Hematopoietic multipotent progenitor cell treated with erythropoietin and hydrocortisone succinate and interleukin-3 and kit ligand, for 8 days (in vitro differentiated cells): ENCODE measurements at places on chromosomes 7 and 10.
A peak's percentile ranks its signal among the peaks of the same experiment; 100 is the strongest.

GRCh38 chr10:101562231-101562630, 25.8 kb downstream of the POLL start:
- no peak for DNase-seq

- DNase-seq = no peak
Observed at GRCh38 chr7:19530261-19530660, 178.6 kb downstream of the POLR1F start.

DNA sequence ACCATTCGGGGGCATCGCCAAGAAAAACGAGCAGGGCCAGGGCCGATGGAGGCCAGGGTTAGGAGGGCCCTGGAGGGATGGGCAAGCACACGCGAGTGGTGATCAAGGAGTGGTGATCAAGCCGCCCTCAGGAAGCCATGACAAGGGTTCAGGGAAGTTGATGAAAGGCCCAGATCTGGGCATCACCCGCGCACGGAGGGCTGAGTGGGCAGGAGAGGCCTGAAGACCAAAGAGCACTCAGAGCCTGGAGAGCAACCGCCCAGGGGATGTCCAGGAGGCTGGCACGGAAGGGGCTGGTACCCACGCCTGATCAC, 114.6 kb downstream of the WDR37 start:
- no peak for DNase-seq

- DNase-seq = no peak
Observed at GRCh38 chr7:92534572-92534971, 6.0 kb downstream of the RBM48 start.

DNA sequence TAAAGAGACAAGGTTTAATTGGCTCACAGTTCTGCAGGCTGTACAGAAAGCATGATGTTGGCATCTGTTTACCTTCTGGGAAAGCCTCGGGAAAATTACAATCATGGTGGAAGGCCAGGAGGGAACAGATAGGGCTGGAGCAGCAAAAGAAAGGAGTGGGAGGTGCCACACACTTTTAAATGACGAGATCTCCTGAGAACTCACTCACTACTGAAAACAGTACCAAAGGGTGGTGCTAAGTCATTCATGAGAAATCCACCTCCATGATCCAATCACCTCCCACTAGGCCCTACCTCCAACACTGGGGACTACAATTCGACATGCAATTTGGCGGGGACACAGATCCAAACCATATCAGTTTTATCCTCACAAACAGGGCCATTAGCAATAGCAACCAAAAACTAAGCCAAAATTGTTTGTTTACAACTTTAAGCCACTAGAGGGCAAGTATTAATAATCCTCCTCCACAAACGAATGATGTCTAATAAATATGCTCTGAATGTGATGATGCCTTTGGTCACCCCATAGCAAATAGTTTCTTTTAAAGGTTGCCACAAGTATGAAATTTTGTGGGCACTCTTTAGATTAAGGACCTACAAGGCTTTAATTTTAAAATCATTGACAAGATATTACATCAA, 129.2 kb upstream of the NRBF2 start:
- peak; percentile 7 for DNase-seq

- DNase-seq = no peak
Observed at GRCh38 chr7:150735596-150736358, 1.4 kb upstream of the GIMAP5 start.

DNA sequence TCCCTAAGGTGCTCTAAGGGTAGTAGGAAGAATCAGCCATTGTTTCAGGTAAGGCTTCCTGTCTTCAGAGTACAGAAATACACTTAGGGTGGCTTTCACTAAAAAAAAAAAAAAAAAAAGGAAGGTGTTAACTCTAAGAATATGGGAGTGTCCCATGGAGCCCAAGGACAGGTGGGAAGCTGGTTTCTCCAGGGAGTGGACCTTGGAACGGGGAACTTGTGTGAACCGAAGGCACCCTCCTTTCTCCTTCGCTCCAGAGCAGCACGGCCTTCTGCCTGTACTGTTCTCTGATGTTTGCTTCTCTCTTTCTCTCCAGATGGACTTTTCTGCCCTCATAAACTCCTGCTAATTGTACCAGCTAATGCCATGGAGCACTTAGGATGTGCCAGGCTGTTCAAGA, 6.2 kb downstream of the OPALIN start:
- DNase-seq = no peak

DNA sequence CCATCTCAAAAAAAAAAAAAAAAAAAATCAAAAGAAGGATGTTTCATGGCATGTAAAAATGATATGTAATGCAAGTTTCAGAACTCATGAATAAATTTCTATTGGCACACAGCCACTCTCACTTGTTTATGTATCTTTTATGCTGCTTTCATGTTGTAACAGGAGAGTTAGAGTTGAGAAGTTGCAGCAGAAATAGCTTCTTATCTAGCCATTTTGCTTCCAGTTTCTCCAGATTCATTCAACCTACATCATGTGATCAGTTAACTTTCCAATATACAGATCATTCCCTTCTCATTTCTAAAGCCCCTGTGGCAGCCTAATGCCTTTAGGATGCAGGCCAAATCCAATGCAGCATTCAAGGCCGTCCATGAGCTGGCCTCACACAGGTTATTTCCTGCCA, 30.4 kb downstream of the ZNF786 start:
- DNase-seq = no peak

DNA sequence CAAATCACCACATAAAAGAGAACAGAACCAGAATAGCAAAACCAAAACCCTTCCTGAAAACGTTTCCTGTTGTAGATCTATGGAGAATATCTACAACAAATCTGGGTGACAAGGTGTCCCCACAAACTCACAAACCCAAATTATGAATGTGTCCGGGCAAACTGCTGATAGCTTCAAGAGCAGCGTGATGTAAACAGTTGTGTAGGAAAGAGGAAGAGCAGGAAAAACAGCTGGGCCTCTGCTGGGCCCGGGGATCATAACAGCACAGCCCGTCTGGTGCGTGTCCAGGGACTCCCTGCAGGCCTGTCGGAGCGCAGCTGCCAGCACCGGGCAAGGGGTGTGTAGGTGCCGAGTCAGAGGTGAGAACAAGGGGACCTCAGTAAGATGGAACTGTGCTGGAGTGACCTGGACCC, 53.7 kb downstream of the KCNH2 start:
- no peak for DNase-seq

DNA sequence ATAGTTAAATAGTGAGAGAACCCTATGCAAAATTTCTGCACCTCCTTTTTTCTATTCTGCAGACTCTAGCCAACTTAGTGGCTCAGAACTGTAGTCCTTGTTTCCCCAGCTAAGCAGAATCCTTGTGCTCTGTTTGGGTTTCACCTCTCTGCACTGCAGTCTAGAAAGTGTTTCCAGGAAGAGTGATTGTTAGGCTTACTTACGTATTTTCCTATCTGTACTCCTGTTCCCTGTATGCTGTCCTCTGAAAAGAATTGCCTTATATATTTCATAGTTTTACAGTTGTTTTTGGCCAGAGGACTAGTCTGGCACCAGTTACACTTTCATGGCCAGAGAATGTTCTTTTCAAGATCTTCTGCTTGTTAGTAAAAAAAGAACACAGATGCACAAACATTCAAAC, 154.6 kb upstream of the POT1 start:
- no peak for DNase-seq

DNA sequence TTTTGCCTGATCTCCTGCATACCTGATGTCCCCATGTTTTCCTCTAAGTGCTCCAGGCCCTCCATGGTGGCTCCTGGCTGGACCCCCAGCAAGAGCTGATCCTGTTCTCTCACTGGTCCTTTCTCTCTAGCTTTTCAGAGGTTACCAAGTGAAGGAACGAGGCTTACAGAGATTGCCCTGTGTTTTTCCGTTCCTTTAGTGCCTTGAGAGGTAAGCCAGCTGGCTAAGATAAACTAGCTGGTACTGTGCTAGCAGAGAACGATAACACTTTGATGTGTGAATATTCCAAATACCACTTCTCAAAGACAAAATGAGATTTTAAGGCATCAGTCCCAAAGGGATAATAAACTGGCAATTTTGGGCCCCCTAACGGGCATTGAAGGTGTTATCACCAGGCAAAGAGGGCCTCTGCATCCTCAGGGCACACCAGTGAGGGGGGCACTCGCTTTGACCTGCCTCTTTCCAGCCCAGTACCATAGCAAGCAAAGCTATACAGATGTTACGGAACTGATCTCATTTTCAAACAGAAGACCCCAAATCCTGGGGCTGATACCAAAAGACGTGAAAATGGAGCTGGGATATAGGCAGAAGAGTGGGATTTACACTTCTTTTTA, 8.4 kb upstream of the CCNY start:
- no peak for DNase-seq

- no peak for DNase-seq
Observed at GRCh38 chr7:151868396-151869108, 8.4 kb downstream of the PRKAG2 start.

GRCh38 chr7:6273380-6273837, 985 bp upstream of the CYTH3 start:
- no peak for DNase-seq

DNA sequence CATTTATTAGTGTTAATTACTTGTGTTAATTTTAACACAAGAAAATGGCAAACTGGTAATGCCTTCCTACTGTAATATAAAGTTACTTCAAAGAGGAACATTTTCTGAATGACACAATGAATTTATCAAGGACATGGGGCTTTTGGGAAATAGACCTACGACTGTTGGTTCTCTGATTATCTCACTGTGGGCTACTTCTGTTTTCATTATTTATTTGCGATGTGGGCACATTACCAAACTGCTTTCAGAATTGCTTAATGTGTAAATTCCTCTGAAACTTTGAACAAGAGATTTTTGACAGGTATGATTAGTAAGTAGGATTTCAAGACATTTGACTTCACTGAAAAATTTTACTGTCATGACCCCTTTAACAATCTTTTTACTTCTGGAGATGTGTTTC, 535.6 kb downstream of the CNTNAP2 start:
- peak; percentile 9 for DNase-seq
